ENCODE measurements at places on chromosomes 4 and X.

- DNase-seq, result no peak
Measured at GRCh38 chr4:109672169-109672930, 30.9 kb downstream of the CASP6 start.

DNA sequence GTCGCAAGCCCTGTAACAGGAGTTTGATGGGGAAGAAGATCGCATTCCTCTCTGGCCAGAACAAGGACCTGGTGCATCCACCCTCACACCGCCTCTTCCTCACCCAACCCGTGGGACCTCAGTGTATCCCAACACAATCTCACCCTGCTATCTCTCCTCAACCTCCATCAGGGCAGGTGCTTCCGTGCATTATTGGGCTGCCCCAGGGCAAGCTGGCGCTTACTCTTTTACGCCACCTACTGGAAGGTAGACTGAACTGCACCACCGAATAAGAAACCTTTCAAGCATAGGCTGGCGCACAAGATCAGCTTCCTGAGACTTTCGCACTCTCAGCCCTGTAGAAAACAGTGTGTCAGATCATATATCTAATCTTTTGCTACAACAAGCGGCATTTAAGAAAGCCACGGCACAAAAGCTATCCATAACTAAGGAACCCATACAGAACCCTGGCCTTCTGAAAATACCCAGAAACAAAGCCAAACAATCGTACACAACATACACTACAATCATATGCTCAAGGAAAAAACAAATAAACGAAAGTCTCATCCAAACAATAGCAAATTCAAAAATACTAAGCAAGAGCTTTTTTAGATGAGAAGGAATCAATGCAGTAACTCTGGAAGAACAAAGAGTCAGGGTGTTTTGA is 209.3 kb downstream of the UGT8 start:
- peak; percentile 47 for DNase-seq

DNA sequence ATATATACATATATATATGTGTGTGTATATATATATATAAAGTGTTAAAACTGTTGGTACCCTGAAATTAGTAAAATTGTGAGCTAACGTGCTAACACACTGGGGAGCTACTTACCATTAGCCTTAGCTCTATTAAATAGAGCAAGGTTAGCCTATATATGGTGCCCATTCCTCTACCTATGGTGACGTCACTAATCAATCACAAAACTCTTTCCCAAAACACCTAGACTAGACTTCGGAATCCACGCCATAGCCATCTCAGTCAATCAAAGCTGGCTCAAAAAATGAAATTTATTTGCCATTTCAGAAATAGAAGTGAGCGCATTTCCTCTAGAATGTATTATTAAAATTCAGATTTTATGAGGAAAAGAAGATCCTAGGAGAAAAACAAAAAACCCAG is 229.0 kb upstream of the TENM3 start:
- DNase-seq, result no peak

DNA sequence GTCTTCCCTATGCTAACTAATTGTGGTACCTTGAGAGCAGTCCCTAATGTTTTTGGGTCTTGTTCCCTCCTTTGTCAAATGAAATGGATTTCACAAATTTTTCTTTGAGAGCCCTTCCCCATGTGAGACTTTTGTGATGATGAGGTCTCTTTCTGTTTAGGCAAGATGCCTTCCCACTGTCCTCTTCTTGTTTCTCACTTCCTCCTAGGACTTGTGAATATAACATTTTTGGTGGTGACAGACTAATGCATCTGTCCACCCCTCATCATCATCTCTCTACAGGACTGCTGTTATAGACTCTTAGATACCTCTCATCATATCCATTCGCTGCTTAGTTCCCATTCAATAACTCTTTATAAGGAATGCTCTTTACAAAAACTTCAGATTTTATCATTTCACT is 8.7 kb upstream of the ANK2 start:
- DNase-seq, result no peak

- DNase-seq, result no peak
Measured at GRCh38 chr4:77151241-77151640, 5.8 kb upstream of the CCNG2 start.

DNA sequence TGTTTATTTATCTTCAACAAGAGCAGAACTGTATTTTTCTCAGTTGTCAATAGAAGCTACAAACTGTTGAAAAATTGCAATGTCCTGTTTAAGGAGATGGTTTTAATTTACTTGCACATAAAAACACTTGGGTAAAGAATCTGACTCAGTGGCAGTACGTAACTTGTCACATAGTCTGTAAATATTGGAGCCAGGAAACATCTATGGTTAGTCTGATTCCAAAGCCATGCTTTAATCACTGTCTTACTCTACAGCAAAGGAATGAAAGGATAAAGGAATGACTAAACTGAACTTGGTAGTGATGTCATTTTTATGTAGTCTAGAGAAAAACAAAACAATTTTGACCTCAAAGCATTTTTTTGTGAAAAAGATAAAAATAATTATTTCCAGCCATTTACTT is 537.2 kb downstream of the STIM2 start:
- DNase-seq, result no peak

- DNase-seq, result no peak
Measured at GRCh38 chr4:105399532-105400161, 74.2 kb downstream of the PPA2 start.

GRCh38 chr4:168945291-168945690 is 64.8 kb downstream of the CBR4 start:
- DNase-seq, result no peak
